CD4-positive, alpha-beta T cell treated with Interleukin-1 beta for 1 hour (primary cell): ENCODE measurements at places on chromosomes 3 and 15.

DNA sequence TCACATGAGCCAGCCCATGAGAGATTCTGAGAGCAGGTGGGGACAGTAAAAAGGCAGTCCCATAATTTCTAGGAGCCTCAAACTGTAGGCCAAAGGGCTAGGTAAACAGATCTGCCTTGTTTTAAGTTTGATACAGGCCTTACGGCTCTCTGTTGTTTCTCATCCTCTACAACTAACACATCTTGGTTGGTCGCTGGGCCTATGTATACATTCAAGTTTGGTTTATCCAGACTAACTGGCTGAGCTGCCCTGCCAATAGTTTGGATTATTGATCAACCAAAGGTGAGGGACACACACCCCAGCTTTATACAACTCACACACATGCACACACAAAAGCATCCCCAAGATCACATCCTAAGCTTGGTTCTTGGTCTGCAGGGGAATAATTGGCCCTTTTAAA lies 3.0 kb downstream of the SIAH2 start:
- no peak for DNase-seq

DNA sequence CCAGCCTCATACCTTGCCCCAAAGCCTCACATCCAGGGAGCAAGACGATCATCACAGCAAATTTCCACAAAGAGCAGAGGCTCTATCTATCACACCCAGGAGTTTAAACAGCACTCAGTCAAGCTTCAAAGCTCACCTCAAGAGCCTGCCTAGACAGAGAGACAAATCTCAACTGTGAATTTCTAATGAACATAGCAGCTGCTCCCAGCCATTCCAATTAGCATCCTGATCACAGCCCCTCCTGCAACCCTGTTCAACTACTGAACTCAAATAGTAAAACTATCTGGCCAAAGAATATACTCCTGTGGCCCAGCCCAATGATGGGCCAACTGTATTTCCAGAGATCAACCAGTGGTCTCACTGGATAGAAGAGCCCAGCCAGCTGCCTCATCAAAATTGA lies 269.8 kb downstream of the CTNNB1 start:
- DNase-seq: no peak

GRCh38 chr15:64425221-64425620 lies 35.2 kb upstream of the ZNF609 start:
- no peak for DNase-seq

GRCh38 chr3:171231361-171231760 lies 204.8 kb upstream of the SLC2A2 start:
- DNase-seq: no peak

DNA sequence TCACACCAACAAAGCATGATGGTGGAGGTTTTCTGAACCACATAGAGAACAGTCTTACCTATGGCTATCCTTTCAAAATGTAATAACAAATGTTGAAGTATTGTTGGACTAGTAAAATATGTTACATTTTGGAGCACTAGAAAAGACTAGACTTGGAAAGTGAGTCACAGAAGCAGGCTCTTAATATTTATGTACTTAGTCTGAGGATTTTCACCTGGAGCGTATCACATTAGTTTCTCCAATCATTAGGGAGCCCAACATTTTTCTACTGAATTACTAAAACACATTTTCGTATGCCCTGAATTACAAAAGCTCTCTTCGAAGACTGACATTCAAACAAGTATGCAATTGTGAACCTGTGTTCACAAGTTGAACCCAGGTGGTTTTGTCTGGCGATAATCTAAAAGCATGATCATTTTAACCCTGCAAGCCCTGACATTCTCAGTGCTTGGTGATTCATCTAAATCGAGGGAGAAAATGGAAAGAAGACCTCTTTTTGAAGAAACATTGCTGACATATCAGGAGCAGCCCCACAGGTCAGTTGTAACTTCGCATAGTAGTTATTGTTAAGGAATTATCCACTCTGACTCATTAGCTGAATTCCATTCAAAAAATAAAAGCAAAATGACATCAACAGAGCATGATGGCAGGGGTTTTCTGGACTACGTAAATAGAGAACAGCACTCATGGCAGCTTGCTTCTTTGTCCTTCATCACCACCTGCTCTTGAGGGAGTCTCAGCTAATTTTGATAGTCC lies 679.8 kb upstream of the NECTIN3 start:
- no peak for DNase-seq

DNA sequence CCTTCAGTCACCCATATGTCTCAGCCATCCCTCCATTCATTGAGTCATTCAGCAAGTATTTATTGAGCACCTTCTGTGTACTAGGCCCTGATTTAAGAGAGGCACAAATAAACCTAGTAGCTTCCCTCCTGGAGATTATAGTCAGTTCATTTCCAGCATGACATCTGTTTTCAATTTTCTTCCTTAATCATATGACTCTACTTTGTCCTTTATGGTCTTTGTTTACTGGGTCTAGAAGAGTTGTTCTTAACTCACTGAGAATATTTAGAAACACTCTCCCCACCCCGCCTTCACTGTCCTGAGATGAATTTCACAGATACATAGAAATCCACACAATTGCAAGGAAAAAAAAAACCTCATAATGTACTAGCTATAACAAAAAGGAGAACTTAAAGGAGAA lies 44.8 kb upstream of the ADAMTS9 start:
- no peak for DNase-seq

- no peak for DNase-seq
These were observed 12.9 kb downstream of the SCAMP5 start for GRCh38 chr15:75008221-75008625.

GRCh38 chr3:110664148-110664547 lies 407.5 kb upstream of the NECTIN3 start:
- no peak for DNase-seq

GRCh38 chr15:81569286-81570080 lies 195.5 kb upstream of the TMC3 start:
- no peak for DNase-seq

DNA sequence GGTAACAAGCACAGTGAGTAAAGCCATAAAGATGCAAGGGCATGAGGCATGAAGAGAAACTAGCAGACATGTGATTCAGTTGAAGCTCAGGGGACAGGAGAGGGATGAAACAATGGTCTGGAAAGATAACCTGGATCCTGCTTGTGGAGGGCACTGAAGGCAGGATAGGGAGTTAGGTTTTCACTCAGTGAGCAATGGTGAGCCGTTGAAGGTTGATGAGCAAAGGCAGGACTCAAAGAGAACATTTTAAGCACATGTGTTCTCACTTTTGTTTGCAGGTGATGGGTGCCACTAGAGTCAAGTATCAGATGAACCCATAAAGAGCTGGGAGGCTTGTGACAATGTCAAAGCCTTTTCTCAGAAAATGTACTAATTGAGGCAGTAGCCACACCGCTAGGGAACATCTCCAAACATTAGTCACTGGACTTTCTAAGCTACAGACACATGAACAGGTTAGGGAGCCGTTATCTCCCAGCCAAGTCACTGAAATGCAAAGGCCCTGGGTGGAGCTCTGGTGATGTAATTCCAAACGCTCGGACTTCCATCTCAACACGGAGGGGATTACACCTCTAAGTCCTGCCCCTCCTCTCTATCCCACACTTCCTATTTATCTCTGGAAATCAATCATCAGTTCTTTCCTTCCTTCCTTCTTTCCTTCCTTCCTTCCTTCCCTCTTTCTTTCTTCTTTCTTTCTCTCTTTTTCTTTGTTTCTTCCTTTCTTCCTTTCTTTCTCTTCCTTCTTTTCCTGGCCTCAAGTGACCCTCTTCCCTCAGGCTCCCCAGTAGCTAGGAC lies 22.7 kb downstream of the KLHL6 start:
- no peak for DNase-seq

GRCh38 chr3:37734886-37735285 lies 126.8 kb upstream of the CTDSPL start:
- no peak for DNase-seq

DNA sequence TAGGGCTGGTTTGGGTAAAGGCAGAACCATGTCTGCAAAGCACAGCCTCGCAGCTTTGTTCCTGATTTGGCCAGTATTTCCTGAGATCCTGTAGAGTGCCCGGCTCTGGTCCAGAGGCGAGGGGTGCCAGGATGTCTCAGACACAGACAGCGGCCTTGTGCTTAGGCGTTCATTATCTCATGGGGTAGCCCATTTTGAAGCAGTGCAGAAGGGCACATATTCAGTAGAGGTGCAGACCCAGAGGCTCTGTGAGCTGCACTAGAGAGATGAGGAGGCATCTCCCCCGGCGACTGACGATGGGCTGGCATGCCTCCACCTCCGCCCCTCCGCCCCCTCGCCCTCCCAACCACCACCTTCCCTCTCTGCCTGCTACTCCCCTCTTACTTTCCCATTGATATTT lies 170.3 kb downstream of the CHDH start:
- DNase-seq: no peak

GRCh38 chr15:69767191-69767590 lies 314.6 kb downstream of the RPLP1 start:
- no peak for DNase-seq

GRCh38 chr15:57639306-57639705 lies 47.6 kb downstream of the MYZAP start:
- DNase-seq: no peak

DNA sequence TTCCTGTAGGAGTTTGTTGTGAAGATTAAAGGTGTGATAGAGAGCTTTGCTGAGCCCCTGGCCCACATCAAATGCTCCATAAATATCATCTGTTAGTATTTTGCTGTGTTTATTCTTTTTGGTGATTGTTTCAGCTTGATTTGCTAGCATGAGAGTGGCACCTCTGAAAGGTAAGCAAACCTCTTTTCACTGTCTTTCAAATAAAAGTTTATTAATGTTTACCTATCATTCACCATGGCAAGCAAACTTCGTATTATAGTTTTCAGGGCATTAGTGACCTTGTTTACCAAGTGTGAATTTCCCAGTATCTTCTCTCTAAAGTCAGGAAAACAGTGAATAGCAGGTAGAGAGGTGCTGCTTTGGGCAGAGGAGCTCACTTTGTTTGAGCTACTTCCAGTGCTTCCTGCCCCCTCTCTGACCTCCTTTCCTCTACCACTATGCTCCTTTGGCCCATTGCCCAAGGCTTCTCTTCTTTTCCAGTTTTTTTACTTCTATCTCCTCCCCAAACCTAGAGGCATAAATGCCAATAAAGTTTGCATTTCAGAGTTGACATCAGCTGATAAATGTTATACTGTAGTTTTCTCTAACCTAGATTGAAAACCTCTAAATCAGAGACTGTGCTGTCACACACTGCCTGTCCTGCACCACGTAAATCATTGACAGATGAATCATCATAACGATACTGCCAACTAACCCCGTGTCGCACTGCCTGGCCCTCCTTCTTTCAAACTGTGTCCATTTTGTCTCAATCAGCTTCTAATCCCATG lies 569.0 kb downstream of the TUSC7 start:
- DNase-seq: no peak

DNA sequence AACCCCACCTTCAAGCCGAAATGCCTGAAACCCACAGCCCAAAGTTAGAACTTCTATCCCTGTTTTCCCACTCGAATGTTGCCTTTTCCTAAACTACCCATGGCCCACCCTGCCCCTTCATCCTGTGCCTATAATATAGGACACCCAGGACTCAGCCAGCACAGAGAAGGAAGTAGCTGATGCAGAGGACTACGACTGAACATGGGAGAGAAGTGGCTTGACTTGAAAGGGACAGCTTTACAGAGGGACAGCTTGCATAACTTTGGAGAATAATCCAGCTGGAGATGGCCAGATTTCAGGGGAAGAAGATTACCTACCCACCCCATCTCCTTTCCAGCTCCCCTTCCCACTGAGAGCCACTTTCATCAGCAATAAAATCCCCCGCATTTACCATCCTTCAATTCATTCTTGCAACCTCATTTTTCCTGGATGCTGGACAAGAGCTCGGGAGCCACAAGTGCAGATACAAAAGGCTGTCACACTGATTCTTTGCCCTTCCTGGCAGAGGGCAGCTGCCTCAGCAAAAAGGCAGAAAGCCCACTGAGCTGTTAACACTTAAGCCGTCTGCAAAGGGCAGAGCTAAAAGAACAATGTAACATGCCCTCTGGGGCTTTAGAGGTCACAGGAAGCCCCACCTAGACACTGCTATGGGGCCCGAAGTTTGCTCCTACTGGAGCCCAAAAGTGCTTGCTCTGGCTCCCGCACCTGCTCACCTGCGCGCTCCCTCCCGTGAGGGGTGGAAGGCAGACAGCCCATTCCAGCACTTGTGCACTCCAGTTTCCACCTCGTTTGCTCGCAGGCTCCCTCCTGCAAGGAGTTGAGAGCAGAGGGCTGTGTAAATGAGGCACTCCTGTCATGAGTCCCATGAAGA lies 224.0 kb downstream of the TBC1D5 start:
- DNase-seq: no peak

- no peak for DNase-seq
These were observed 175.2 kb downstream of the TAFA4 start for GRCh38 chr3:68757157-68757556.

DNA sequence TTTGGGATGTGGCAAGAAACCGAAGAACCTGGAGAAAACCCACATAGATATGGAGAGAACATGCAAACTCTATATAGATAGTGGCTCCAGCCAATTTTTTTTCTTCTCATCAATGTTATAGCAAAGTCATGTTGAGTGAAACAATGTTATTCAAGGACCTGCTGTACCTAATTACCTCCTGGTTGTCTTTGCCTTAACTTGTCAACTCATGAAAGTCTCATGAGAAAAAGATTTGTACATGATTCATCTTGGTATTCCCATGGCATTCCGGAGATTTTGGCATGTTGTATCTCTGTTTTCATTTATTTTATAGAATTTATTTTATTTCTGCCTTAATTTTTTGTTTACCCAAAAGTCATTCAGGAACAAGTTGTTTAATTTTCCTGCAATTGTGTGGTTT lies 303.8 kb upstream of the CDIN1 start:
- no peak for DNase-seq

GRCh38 chr3:52225452-52226228 lies at the start of gene TLR9:
TLR9 (minus strand) TSS chr3:52225645; CDS start chr3:52225529, 116 bp downstream.
- DNase-seq: no peak

DNA sequence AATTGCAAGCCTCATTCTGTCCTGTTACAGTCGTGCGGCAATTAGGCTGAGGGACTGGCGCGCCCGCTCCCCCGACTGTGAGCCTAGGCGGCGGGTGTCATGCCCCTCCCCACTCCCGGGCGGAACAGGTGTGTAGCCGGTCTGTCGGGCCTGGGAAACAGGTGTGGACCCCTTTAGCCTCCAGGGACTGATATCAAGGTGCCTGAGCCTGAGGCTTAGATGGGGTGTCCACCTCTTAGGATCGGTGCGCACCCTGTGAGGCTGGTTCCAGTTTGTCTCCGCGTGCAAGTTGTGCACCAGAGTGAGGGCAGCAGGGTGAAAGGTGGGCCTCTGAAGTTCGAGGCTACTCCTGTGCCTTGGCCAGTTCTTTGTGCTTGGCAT lies 686 bp downstream of the VPS8 start:
- DNase-seq: no peak

DNA sequence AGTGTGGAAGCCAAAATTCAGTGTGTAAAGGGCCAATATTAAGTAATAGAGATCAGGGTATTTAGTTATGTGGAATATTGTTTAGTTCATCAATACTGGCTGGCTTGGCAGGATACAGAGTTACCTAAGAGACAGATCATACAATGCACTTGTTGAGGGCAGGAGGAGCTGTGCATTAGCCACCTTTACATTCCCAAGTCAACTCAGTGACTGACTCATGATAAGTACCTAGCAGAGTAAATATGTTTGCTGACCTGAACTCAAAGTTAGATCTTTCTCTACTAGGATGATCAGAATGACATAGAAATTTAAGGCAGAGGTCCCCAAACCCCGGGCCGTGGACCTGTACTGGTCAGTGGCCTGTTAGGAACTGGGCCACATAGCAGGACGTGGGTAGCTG lies 3.5 kb upstream of the ABHD17C start:
- DNase-seq: no peak
